ENCODE measurements at places on chromosomes 1 and 21.
A peak's percentile ranks its signal among the peaks of the same experiment; 100 is the strongest.

GRCh38 chr1:169312084-169312954 lies 55.3 kb downstream of the NME7 start:
- DNase-seq = peak; percentile 77

DNA sequence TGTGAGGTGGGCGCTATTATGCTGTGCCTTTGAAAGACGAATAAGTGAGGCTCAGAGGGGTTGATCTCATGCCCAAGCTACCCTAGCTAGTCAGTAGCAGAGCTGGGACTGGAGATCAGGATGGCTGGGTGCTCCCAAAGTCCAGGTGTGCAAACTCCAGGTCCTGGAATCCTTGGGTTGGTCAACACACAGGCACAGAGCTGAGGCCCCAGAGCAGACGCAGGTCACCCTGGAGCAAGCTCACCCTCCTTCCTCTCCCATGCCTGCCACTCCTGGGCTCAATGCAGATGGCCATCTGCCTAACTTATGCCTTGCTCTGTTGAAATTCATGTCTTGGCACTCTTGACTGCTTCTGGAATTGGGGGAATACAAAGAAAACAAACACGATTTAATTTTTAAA lies 587.2 kb downstream of the PTPRU start:
- no peak for DNase-seq

DNA sequence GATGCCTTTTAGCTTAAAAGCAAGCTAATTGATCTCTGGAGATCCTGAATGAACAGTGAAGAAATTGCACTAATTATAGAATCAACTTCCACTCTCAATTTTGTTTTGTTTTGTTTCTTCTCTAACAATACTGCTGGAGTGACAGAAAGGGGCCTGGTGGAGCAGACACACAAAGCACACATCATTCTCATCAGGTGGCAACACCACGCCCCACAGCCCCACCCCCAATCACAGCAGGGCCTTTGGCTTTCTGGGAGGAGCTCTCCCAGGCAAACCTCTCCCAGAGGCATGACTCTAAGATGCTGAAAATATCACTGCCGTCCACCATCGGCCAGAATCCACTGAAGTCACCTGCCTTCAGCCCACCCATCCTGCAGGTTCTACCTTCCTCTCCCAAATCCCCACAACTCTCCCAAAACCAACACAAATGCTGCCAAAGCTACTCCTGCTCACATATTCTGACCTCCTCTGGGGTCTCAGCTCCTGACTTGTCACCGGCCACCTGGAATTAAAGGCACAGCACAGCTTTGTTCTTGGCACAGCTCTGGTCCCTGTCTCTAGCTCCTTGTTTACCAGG lies 120.7 kb downstream of the GRIK3 start:
- no peak for DNase-seq

GRCh38 chr1:41427916-41428737 lies 56.4 kb downstream of the EDN2 start:
- DNase-seq = no peak

- no peak for DNase-seq
These were observed 1.7 kb downstream of the CNTN2 start for GRCh38 chr1:205044741-205045140.

DNA sequence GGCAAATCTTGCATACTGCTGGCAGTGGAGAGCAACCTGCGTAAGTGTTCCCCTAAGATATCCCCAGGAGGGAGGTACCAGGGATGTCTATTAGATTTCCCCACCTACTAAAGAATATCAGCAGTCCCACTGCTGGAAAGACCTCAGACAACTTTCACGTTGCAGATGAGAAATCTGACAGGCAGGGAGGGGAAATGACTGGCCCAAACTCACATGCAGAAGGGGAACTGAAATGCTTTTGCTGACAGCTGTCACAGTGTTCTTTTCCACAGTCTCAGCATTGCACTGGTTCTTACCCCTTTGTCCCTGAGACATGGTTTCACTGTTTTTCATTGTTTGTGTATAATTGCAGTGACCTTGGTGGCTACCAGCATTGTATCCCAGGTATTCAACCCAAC lies 84.8 kb upstream of the ATP1A1 start:
- no peak for DNase-seq

DNA sequence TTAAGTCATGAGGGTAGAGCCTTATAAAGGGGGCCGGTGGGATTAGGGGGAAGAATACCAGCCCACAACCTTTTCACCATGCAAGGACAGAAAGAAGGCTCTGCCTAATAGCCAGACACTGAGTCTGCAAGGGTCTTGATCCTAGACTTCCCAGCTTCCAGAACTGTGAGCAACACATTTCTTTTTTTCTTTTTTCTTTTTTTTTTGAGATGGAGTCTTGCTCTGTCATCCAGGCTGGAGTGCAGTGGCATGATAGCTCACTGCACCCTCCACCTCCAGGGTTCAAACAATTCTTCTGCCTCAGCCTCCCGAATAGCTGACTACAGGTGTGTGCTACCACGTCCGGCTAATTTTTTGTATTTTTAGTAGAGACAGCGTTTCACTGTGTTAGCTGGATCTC lies 1.7 kb upstream of the ARL8A start:
- DNase-seq = no peak

- no peak for DNase-seq
These were observed 172.2 kb upstream of the IRF2BP2 start for GRCh38 chr1:234782105-234782751.

GRCh38 chr1:35603941-35604340 lies 30.8 kb downstream of the TFAP2E start:
- no peak for DNase-seq

DNA sequence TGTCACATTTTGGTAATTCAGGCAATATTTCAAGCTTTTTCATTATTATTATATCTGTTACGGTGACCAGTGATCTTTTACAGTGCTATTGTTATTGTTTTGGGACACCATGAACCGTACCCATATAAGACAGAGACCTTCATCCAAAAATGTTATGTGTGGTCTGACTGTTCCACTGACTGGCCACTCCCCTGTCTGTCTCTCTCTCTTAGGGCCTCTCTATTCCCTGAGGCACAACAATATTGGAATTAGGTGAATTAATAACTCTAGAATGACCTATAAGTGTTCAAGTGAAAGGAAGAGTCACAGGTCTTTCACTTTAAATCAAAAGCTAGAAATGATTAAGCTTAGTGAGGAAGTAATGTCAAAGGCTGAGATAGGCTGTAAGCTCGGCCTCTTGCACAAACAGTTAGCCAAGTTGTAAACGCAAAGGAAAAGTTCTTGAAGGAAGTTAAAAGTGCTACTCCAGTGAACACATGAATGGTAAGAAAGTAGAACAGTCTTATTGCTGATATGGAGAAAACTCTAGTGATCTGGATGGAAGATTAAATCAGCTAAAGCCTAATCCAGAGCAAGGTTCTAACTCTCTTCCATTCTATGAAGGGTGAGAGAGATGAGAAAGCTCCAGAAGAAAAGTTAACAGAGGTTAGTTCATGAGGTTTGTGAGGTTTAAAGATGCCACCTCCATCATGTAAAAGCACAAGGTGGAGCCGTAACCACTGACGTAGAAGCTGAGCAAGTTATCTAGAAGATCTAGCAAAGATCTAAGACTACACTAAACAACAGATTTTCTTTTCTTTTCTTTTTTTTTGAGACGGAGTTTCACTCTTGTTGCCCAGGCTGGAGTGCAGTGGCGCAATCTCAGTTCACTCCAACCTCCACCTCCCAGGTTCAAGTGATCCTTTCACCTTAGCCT lies 19.7 kb upstream of the DIPK1A start:
- no peak for DNase-seq

DNA sequence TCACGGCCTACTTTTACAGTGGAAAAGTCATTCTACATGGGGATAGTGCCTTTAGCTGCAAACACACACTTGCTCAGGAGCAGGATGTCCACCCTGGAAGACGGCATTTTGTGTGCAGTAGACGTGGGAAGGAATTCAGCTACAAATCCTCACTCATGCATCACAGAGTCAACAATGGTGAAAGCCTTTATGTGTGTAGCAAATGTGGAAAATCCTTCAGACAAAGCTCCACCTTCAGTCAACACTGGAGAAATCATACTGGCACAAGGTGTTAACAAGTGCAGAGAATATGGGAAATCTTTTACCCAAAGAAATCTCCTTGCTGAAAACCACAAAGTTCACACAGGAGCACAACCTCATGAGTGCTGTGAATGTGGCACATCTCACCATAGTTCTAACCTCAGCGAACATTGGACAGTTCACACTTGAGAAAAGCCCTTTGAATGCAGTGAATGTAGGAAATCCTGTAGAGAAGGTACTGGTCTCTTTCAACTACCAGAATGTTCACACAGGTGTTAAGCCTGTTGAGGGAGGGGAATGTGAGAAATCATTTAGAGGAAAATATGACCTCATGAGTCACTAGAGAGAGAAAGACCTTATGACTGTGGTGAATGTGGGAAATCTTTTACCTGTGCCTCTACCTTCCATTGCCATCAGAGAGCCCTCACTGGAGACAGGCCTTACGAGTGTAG lies 101.8 kb downstream of the PTGS2 start:
- no peak for DNase-seq

GRCh38 chr1:167077128-167077867 lies 12.9 kb downstream of the GPA33 start:
- no peak for DNase-seq

- DNase-seq = no peak
These were observed 51.1 kb upstream of the TARDBP start for GRCh38 chr1:10961300-10961833.

DNA sequence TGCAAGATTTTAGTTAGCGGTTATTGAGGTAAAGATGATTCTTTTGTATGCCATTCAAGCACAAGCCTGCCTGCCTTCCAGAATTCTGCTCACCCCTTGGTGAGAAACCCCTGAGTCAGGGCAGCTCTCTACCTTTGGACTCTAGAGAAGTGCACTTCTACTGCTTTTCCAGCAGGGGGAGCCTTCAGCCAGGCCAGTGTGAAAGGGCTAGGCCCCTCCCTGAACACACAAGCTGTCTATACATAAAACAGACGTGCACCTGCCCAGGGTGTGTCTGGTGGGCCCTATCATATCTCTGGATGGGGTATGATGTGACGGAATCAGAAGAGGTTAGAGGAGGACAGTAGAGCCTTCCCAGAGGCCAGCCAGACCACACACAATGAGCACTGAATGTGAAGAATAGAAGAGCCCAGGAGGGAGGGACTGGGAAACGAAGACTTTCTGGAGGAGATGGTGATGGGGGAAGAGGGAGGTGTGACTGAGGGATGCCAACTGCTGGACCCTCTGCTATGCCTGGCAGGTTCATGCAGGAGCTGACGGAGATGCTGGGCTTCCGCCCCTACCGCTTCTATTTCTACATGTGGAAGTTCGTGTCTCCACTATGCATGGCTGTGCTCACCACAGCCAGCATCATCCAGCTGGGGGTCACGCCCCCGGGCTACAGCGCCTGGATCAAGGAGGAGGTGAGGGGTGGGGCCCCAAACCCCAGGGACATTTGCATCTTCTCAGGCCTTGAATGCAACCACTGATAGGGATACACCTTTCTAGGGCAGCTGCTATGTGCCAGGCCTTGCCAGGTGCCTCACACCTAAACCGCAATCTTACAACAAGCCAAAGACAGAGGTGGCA lies 13.0 kb upstream of the KCNC4 start:
- no peak for DNase-seq

DNA sequence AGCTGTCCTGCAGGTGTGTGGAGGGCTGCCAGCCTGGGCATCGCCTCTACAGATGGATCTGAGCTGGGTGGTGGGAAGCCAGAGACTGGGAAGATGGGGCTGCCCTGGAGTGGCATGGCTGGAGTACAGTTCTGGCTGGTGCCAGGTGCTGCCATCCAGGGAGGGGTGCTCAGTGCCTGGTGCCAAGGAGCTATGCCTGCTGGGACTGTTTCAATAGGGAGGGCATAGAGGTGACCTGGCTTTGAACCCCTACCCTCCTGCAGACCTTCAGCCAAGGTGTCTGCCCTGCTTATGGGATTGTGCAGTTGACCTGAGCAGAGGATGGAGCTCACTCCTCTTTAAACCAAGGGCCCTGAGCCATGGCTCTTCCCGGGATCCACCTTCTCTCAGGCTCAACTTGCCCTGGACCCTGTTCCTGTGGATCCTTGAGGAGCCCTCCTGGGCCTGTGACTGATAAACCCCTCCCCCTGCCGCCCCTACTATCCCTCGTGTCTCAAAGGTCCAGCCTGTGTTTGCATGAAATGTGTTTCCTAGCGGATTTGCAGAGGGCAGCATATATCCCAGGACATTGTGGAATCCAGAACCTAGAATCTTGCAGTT lies 48.7 kb downstream of the PTPRU start:
- DNase-seq = no peak

- no peak for DNase-seq
These were observed 18.1 kb downstream of the SLC37A1 start for GRCh38 chr21:42531771-42532170.

DNA sequence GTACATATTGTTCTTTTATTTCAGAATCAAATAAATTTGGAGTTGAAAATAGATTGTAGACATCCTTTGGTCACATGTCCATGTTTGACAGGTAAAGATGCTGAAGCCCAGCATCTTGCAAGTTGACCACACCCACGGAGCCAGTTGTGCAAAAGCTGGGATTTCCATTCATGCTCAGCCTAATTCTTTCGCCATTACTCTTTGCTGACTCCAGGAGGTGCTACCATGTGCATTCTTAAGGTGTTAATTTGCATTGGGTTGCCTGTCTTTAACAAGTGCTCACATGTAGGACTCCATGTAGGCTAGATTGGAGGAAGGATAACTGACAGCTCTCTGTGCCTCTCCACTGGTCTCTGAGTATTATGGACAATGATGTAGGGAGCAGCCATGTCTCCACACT lies 660.7 kb downstream of the LMO4 start:
- no peak for DNase-seq

GRCh38 chr21:33286600-33287456 lies 20.7 kb downstream of the IL10RB start:
- DNase-seq = no peak

DNA sequence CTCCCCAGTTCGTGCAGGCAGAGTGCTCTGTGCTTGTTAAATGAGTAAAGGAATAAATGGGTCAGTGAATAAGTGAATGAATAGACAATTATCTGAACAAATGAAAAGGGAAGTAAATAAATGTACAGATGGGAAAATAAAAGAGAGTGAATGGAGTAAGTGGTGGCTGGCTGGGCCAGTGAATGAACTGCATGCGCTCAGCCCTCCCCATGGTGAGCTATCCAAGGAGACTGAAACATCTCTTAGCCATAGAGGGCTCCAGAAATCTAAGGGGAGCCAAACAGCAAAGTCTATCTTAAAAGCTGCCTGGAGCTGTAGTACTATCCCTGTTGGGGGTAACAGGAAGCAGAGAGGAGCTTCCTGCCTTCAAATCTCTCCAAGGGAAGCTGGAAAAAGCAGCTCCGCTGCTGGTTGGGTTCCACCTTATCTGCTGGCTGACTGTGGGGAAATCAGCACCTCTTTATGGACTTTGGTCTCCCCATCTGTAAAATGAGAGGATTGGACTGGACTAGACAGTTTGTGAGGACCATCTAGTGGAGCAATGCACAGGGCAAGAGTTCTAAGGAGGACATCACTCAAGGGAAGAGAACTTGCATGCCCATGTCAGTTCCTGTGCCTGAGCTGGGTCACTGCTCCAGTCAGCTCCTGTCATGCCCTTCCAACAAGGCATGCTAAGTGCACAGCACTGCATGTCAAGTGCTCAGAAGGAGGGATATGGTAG lies 77.9 kb downstream of the TRABD2B start:
- DNase-seq = no peak

- no peak for DNase-seq
These were observed 488.6 kb upstream of the RGS18 start for GRCh38 chr1:191669629-191670028.
